ENCODE measurements at places on chromosomes 6 and 20.

GRCh38 chr20:25055711-25056495 is 2.0 kb downstream of the ACSS1 start:
- no peak for DNase-seq

- DNase-seq, result no peak
Measured at GRCh38 chr20:3563548-3564177, 92.8 kb downstream of the ATRN start.

DNA sequence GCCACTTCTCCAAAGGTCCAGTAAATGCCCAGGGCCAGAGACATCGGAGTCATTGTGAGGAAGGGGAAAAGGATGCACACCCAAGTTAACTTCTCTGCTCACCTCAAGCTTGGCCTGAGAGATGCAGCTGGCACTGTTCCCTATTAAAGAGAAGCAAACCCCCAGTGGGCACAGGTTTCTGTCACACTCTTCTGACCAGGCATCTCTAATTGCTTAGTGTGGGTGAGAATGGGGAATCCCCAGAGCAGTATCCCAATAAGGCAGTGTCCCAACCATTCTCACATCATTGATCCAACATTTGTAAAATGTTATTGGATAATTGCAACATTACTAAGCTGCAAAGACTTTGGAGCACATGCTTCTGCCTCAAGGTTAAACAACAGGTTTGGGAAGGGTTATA is 232.3 kb downstream of the ADGRG6 start:
- DNase-seq, result no peak

DNA sequence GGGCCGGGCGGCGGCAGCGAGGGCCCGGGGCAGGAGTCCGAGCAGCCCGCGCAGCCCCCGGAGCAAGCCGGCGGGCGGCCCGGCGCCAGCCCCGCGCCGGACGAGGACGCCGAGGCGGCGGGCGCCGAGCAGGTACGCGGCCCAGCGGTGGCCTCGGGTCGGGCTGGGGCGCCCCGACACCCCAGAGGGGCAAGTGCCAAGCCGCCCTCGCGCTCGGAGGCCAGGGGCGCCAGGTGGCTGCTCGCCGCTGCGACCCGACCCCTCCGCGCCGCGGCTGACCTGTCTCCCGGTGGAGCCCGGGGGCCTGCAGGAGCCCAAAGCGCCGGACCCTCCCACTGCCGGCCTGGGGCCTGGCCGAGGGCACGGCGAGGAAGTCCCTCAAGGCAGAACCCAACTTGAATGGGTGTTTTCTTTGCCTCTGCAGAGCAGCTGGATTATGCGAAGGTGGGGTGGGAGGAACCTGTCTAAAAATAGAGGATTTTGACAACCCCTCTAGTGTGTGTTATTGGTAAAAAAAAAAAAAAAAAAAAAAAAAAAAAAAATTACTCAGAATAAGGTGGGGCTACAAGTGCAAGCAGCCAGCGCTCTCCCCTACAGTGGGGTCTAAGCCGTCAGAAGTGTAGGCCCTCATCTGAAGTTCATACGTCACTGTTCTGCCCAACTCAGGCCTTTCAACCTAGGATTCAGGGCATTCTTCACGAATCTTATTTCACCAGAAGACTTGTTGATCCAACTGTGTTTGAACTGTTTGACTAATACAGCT is 609 bp downstream of the OGFRL1 start:
- peak; percentile 18 for DNase-seq

DNA sequence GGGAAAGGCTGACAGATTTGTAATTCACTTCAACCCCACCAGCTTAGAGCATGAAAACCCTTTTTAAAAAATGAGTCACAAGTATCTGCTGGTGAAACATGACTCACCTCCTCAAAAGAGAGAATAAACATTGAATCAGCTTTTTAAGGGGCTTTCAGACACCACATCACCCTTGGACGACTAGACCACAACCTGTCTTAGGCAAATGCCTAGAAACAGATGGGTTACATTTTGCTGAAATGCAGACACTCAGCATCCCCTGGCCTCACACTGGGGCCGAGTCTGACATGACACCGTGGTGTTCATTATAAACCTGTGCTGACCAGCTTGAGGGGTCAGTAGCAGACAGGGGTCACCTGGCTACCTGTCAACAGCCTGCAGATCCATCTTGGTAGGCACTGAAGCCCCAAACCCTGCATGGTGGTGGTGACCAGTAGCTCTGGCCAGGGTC is 175.3 kb upstream of the CST7 start:
- DNase-seq, result no peak

GRCh38 chr6:65700561-65700960 is 6.5 kb downstream of the EYS start:
- no peak for DNase-seq

DNA sequence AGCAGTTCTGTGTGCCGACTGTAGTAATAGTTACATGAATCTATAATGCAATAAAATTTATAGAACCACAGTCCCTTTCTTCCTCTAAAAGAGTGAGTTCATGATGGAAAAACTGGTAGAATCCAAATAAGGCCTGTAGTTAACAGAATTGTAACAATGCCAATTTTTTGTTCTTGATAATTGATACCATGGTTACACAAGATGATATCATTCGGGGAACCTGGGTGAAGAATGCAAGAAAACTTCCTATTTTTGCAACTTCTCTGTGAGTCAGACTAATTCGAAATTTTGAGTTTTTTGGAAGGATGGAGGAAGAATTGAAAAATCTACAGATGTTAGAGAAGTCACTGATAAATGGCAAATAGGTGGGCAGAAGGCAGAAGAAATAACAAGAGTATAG is 381.8 kb downstream of the CDKAL1 start:
- DNase-seq, result no peak

GRCh38 chr6:17101422-17102257 is at the start of gene STMND1:
STMND1 (plus strand) TSS chr6:17102050; CDS start chr6:17102258, 208 bp downstream.
- DNase-seq, result no peak

- DNase-seq, result no peak
Measured at GRCh38 chr6:146470091-146470770, 73.4 kb upstream of the RAB32 start.

- DNase-seq, result peak; percentile 55
Measured at GRCh38 chr6:149750136-149750609, 632 bp downstream of the PCMT1 start.

DNA sequence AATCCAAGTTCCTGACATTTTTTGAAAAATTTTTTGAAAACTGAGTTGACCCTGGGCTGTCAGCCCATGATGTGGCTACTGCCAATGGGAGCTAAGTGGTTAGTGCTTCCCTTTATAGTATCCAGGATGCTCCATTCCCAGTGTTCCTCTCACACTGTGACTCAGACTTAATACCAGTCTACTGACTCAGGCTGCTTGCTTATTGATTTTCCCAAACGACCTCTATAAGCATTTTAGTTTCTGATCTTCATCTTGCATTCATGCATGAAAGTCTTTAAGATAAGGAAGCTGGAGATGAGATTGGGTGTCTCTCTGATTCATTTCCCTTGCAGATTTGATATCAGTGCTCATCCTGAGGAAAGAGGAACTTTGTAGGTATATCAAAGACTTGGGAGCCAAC is 560.0 kb downstream of the TBC1D32 start:
- no peak for DNase-seq

GRCh38 chr6:73803562-73804241 is 107.7 kb downstream of the CD109 start:
- no peak for DNase-seq

DNA sequence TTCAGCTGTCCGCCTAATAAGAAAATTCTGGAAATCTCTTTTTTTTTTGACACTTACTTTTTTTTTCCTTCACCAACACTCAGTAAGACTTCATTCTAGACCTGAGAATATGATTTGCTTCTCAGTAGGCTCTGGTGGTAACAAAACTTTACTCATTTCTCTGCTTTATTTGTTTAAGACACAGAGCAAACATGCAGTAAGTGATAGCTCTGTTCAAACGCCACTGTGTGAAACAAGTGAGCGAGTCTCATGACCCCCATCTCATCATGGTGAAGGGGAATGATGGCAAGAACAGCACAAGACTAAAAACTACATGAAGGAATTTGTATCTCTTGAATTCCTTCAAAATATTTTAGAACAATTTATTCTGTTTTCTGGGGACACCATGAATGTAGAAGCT is 541.6 kb upstream of the POU3F2 start:
- no peak for DNase-seq

- no peak for DNase-seq
Measured at GRCh38 chr6:22082218-22082617, 214.6 kb downstream of the PRL start.

- DNase-seq, result no peak
Measured at GRCh38 chr6:166643891-166644590, 17.0 kb upstream of the RPS6KA2 start.

- DNase-seq, result no peak
Measured at GRCh38 chr6:159214281-159214680, 45.1 kb downstream of the FNDC1 start.

DNA sequence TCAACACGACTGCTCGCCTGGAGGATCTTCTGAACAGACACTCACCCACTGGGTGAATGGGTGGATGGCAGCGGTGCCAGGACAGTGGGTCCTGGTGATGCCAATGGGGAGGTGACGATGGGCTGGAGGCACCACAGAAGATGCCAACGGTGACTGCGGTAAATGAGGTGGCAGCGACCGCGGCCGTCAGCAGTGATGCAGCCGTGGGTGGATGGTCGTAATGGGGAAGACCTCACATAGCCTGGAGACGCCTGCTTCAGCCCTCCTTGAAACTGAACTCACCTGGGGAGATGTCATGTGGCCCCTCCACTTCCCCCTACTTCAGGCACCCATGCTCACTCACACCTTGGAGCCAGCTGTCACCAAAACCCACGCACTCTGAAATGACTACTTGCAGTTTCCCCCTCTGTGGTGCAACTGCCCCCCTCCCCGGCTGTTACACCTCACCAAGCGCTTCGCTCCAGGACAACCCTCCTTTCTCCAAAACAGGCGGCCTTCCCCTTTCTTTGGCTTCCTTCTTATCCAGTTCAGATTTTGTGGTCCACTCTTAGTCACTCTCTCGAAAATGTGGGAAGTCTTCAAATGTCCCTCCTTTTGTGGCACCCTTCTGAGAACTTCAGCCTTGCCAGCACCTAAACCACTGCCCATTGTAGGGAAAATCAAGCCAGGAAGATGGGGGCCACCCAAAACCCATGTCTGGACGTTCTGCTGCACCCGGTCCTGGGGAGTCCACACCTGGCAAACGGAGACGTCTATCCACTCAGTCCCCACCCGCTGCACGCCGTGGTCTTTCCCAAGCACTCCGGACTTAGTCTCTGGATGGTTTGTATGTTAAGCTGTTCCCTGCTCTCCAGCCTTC is 10.4 kb upstream of the ABHD16B start:
- DNase-seq, result peak; percentile 68

GRCh38 chr6:12656906-12657305 is 59.7 kb upstream of the PHACTR1 start:
- no peak for DNase-seq

DNA sequence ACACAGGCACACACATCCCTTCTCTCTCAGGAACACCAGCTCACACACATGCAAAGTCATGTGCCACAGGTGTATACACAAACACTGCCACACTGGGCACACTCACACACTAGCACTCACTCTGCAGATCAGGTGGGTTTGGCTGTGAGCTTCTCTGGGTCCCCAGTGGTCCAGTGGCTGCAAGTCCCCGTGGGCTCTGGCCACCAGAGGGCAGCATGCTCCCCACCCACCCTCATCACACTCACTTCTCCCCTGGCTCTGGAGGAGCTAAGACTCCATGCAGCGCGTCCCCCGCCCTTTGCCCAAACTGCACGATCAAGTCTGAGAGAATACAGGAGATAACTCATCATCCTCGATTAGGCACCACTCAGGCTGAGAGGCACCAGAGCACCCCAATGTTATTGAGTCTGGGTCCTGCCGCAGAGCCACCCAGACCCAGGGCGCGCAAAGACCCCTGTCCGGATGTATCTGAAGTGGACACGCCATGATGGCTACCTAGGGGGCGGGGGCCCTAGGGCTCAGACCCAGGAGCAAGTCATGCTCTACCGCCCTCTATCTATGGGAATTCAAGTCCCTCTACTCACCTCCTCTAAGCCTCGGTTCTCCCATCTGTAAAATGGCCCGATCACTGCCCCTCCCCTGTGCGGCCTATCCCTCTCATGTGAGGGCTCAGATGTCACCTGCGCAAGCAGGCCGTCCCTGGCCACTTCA is 90.5 kb downstream of the GRM4 start:
- DNase-seq, result peak; percentile 65

DNA sequence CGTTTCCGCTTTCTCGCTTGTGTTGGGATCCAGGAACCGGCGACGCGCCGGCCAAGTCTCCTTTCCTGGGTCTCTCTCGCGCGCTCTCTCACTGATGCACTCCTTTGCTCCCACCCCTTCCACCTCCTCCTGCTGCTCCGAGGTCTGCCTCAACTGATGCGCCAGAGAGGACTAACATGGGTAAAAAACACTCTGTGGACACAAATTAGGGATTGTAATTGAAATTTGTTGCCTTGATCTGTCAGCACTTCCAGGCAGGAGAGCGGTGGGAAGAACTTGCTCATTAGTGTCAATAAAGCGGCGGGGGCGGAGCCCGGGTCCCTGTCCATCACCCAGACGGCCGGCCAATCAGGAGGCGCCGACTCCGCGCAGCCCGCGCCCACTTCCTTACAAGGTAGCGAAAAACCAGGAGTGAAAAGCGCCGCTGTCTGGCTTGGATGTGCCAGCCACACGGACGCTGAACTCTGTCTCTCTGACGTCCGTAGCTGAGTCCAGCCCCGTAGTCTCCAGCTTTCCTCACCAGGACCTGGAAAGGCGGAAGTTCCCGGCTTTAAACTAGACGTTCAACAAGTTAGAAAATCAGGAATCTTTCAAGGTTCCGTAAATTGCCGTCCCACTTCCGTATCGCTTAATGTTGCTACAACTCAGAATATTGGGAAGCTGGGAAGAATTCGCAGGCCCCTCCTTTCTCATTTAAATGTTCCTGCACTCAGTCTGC is at the start of gene TBX18:
TBX18 (minus strand) TSS at position 267 of the 718 bp plus-strand sequence. CDS start 417 bp downstream, outside the sequence.
- no peak for DNase-seq

DNA sequence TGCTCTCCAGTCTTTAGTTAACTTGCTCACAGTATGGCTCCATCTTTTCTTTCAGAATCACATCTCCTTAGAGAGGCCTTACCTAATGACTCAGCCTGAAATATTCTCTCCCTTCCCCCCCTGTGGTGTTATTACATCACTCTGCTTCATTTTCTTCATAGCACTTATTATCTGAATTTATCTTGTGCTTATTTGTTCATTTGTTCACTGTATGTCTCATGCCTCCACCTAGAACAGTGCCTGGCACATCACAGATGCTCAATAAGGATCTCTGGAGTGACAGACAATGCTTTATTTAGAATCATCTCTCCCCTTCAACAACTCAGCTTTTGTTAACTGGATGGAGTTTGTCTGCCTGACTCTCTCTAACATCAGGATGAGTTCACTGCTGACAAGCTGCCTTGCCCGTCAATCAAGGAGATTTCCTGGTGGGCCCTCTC is 96.6 kb upstream of the MAN1A1 start:
- DNase-seq, result no peak

GRCh38 chr6:27370391-27370790 is 18.2 kb upstream of the ZNF391 start:
- no peak for DNase-seq

- DNase-seq, result no peak
Measured at GRCh38 chr20:49753133-49753532, 39.5 kb upstream of the B4GALT5 start.

Measured in activated naive CD4-positive, alpha-beta T cell treated with Interleukin-2 at 50 U/mL for 16 hours (primary cell).